ENCODE measurements at places on chromosomes 1 and 21. TPM values are rescaled to one million over a fixed set of nuclear protein-coding genes. Genes with fewer than 3 reads are reported as not detected.
A peak's percentile ranks its signal among the peaks of the same experiment; 100 is the strongest.

The ZNF648 gene
- not detected for total RNA-seq

DNA sequence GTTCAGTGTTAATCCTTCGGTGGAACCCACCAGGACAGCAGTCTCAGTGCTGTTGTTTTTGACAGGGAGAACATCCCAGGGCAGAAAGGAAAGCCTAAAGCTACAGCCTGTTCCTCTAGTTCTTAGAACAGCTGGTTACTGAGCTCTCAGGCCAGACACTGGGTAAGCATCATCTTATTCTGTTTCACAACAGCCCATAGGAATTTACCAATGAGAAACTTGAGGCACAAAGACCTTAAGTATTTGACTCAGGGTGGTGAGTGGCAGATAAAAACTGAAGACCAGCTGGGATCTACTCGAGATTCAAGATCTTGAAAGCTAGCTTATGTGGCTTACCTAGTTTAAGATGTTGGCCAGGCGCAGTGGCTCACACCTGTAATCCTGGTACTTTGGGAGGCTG, 9.4 kb upstream of the NEK2 start:
- no peak for DNase-seq

The AUNIP gene
- 28.9 TPM for total RNA-seq

GRCh38 chr1:113253187-113253586, 137.1 kb upstream of the MAGI3 start:
- no peak for DNase-seq

The TTC13 gene
- 16.4 TPM for total RNA-seq

DNA sequence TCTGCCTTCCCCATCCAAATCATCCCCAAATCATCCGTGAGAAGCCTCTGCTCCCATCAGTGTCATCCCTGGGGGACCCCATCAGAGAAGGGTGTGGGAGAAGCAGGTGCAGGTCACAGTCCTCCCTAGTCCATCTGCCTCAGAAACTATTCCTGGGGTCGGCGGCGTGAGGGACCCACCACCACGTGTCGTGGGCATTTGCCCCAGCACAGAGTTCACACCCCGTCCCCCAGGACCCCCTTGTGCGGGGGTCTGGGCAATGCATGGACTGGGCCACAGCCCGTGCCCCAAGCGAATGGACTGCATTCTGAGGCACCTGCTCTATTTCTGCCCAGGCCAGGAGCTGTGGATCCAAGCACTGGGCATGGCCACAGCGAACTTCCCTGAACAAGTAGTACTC, 38.4 kb downstream of the ATF3 start:
- no peak for DNase-seq

The AGO3 gene
- total RNA-seq, result 30.4 TPM

The BSND gene
- not detected for total RNA-seq

DNA sequence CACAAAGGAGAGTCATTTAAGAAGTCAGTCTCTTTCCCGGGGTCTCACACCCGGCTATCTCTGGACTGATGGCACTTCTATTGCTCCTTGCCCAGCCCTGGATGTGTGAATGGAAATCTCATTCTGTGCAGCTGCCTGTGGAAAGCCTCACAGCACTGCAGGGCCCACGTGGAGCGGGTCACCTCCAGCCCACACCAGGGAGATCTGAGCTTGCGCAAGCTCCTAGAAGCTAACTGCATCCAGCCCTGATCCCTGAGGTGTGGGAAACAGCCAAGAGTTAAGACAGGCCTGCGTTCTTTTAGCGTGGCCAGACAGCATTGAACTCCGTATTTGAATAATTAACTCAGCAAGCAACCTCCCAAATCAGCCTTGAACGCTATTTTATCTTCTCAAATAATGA, 150.5 kb downstream of the LRIG2 start:
- DNase-seq, result no peak

GRCh38 chr1:90339811-90340210, 344.9 kb downstream of the ZNF326 start:
- DNase-seq, result peak; percentile 28

DNA sequence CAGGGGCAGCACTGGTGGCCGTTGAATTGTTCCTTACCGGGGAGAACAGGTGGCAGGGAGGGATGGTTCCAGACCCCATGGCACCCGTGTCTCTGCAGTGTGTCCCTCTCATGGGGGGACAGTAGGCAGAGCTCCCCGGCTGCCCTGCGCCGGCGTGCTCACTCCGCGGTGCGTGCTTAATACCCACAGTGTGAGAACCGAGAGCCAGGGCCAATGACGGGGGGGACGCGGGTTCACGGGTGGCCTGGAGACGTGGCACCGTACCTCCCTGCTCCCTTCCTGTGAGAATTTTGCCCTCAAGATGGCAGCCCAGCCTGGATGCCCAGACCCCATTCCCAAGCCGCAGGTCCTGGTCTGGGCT, 47.1 kb downstream of the PRDM16 start:
- no peak for DNase-seq

- DNase-seq, result peak; percentile 31
Measured at GRCh38 chr1:62784509-62785365, 805 bp downstream of the ATG4C start.

GRCh38 chr1:94383966-94384408, 34.2 kb upstream of the ABCD3 start:
- no peak for DNase-seq

The EPHA10 gene
- total RNA-seq, result not detected

DNA sequence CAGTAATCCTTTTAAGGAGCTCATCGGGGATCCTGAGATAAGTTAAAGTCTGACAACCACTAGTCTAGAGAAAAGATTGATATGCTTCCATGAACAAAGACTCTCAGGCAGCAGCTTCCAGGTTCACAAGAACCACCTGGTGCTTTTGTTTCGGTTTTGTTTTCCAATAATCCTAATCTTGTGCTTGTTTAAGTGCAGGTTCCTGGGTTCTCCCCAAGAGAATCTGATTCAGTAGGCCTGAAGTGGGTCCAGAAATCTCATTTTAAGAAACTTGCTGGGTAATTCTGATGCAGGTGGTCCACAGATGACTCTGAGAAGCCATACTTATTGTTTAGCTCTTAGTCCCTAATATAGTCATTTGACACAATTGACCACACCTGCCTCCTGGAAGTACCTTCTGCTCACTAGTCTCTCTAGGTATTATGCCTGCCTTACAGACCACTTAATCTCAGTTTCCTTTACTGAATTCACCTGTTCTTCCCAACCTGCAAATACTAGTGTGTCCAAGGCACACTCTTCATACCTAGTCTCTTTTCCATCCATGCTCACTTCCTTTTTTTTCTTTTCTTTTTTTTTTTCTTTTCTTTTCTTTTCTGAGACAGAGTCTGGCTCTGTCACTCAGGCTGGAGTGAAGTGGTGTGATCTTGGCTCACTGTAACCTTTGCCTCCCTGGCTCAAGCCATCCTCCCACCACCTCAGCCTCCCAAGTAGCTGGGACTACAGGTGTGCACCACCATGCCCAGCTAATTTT, 20.5 kb upstream of the FRRS1 start:
- no peak for DNase-seq

GRCh38 chr1:231188768-231189167, 26.9 kb downstream of the TRIM67 start:
- no peak for DNase-seq

The DNASE2B gene
- not detected for total RNA-seq

The SLC30A7 gene
- 28.8 TPM for total RNA-seq

DNA sequence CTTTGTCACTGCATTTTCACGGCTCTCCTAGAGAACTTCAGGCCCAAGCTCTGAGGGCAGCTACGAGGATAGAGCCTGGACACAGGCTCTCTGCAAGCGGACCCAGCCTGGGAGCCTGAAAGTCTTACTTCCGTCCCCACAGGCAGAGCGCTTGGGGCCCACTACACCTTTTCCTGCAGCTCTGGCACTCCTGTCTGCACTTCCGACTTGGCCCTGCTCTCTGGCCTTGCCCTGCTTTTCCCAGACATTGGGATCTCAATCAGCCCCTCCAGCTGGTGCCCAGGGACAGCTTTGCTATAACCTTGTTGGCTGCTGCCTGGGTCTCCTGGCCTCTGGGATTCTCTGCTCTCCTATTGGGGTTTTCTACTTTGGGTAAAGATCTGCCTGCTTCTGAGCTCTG, 27.6 kb downstream of the WNT4 start:
- no peak for DNase-seq
